ENCODE measurements at places on chromosomes 1 and 21.

- no peak for DNase-seq
Measured at GRCh38 chr1:198199105-198199504, 42.3 kb downstream of the NEK7 start.

DNA sequence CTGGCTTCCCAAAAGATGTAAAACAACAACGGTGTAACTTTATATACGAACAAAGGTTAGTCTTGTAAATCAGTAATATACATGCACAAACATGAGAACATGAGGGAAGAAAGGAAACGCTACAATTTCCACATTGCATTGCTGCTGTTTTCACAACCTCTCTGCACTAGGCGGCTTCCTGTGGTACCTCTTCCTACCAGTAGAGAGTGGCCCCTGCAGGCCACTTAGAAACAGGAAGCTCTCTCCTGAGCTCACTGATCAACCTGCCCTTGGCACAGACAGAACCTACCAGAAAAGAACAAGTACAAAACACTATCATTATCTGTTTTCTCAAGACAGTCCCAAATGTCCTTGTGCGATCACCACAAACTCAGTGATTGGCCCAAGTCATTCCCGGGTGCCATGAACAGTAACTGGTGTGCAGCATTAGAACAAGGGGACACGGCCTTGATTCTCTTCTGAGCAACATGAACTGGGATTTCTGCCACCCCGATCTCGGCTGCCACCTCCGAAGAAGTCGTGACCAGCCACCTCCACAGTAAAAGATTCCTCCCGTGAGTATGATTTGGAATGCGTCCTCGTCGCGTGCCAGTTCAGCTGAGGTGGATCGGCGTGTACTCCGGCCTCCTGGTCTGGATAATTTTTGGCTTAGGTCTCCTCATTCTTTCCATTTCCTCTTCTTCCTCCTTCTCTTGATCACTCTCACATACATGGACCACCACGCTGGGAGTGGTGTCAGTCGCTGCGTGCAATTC is 5.7 kb upstream of the KCNE1 start:
- peak; percentile 82 for DNase-seq

- no peak for DNase-seq
Measured at GRCh38 chr1:173506437-173506836, 29.3 kb downstream of the PRDX6 start.

- no peak for DNase-seq
Measured at GRCh38 chr1:24454673-24455072, 39.1 kb downstream of the NIPAL3 start.

DNA sequence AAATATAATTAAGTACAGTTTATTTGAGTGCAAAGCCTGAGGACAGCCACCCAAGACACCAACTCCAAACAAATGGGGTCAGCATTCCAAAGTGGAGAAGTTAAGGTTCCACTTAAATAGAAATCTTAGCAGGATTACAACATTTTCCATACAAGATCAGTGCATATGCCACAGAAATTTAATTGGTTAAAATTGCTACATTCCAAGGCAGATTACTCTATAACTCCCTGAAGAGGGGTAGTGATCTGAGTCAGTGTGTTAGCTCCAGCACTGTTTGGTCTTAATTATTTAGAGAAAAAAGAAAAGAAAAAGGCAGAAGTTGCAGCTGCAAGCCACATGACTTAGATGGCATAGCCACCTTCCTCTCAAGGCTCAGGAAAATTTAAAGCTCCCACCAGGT is 297.5 kb downstream of the HHIPL2 start:
- DNase-seq = no peak

- DNase-seq = no peak
Measured at GRCh38 chr1:166721145-166721544, 118.1 kb upstream of the POGK start.

GRCh38 chr1:59985911-59986515 is 59.4 kb upstream of the CYP2J2 start:
- DNase-seq = no peak

DNA sequence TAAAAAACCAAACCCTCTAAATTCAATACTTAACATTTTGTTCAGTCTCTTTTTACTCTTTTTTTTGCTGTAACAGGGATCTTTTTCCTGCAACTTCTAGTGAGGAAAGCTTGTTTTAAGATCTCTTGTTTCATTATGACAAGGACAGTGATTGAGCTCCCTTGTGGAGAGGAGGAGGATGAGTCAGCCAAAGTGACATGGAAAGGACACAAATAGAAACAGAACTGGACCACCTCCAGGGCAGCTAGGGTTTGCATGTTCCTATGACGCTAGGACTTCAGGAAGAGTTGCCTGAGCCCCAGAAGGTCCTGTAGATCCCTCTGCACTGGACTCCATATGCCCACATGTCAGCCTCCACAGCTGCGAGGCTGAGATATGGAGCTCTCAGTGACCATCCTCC is 212.6 kb upstream of the FAM78B start:
- no peak for DNase-seq

DNA sequence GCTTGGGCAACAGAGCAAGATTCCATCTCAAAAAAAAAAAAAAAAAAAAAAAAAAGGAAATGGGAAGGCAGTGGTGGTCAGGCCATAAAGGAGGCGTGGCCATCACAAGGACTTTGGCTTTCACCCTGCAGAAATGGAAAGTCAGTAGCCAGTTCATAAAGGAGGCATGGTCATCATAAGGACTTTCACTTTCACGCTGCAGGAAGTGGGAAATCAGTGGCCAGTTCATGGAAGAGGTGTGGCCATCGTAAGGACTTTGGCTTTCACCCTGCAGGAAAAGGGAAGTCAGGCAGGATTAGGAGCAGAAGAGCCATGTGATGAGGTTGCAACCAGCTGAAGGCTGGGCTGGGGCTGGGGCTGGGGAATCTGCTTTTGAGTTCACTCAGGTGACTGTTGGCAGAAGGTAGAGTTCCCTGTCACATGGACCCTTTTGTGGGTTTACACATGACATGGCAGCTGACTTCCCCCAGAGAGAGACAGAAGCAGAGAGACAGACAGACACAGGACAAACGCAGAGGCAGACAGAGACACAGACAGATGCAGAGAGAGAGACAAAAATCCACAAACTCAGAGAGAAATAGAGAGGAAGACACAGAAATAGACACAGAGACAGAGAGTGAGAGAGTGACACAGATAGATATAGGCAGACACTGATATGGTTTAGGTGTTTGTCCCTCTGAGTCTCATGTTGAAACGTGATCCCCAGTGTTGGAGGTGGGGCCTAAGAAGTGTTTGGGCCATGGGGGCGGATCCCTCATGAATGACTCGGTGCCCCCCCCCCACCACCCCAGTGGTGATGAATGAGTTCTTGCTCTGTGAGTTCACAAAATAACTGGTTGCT is 263.9 kb upstream of the KAZN start:
- no peak for DNase-seq

- peak; percentile 11 for DNase-seq
Measured at GRCh38 chr1:212315907-212316306, 30.7 kb downstream of the PPP2R5A start.

- no peak for DNase-seq
Measured at GRCh38 chr1:184743062-184743756, 11.4 kb downstream of the EDEM3 start.

DNA sequence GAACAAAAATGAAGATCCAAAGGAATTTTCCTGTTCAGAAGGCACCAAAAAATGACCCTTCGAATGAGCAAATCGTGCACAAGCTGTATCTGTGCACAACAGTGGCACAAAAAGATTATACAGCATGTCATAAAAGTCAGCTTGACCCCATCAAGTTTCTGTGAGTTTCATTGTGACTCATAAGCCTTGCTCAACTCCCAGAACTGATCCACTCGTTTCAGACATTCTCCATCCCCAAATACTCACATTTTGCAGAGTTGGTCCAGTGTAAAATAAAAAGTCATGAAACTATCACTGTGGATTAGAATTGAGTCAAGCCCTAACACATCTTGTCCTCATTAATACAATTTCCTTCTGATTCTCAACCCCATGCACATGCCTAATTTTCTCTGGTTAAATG is 174.7 kb upstream of the PKN2 start:
- no peak for DNase-seq

- no peak for DNase-seq
Measured at GRCh38 chr21:32131164-32131563, 147.7 kb downstream of the MIS18A start.
